ENCODE measurements at places on chromosomes 3 and 15.

DNA sequence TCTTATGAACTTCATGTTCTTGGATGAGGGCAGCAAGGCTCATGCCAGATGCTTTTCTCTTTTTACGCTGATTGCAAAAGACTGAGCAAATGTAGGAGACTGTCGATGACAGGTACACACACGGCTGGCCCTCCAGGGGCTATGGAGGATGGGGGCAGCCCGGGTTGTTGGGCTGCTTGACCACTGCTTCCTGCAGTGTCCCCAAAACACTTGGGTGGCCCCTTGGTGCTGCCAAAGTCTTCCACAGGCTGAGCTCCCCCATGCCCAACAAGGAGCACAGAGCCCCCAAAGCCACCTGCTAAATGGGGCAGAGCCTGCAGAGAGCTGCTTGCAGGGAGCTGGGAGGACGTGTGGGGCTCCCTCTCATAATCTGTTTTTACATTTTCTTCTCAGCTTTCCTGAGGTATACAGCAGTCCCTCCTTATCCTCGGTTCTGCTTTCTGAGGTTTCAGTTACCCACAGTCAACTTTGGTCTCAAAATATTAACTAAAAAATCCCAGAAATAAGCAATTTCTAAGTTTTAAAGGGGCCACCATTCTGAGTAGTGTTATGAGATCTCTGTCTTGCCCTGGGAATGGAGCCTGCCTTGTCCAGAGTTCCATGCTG, 7.3 kb downstream of the PRR23E start:
- no peak for DNase-seq

GRCh38 chr15:70355275-70355795, 257.6 kb upstream of the TLE3 start:
- DNase-seq, result no peak

DNA sequence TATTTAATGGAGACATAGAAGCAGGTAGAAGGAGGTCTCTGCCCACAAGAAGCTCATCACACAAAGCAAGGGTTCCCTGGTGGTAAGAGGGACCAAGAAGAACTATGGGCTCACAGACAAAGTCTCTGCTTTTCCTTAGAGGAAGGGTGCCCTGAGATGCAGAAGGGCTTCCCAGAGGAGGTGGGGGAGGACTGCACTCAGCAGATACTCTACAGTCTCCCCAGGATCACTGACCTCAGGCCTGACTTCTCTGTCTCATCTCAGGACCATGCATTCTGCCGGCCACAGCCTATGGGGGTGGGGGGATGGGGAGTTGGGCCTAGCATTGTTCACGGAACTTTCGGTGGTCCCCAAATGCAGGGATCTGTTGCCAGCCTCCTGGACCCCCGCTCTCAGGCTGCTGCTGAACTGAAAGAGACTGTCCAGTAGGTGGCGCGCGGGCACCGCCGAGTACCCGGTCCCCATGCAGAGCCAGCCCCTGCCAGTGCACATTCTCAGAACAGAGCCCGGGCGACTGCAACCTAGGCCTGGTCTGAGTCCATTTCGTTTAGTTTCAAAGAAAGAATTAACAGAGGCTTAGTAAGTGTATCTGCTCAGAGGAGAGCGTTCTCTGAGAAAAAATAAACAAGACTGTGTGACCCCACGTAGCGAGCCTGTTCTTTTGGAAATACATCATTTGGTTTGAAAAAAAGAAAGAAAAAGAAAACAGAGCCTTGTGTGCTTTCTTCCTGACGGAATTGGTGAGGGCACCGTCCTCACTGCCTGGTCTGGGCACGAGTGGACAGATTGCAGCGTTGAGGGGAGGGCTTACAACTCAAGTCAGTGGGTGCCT, 74.1 kb downstream of the LRTM1 start:
- peak; percentile 84 for DNase-seq

DNA sequence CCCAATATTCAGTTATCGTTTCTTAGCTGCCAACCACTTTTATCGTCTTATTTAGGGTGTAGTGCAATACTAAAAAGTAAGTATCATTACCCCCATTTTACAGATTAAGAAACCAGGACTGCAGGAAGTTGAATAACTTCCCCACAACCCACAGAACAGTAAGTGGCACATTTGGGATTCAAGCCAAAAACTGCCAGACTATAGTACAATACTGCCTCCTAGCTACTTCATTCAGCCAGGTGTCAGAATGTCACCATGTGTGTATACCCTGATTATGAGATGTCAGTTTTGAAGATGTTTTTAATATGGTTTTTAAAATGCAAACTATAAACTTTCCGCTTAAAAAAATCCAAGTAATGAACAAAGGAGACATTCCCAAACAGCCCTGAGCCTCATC, 74.2 kb upstream of the PROK2 start:
- DNase-seq, result peak; percentile 17

DNA sequence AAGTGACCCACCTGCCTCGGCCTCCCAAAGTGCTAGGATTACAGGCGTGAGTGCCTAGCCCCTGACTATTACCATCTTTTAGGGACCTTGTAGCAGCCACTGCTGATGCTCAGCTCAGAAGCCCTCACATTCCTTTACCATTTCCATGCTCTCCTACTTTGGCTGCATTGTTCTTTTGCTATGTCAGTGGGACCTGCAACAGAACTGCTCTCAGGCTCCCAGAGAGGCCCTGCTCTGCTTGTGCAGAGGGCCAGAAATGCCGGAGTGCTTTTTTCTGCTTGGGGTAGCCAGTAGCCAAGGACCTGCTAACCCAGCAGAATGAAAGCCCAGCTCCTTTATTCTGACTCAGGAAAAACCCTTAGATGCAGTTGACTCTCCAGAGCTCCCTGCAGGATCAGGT, 18.3 kb upstream of the PROK2 start:
- no peak for DNase-seq

DNA sequence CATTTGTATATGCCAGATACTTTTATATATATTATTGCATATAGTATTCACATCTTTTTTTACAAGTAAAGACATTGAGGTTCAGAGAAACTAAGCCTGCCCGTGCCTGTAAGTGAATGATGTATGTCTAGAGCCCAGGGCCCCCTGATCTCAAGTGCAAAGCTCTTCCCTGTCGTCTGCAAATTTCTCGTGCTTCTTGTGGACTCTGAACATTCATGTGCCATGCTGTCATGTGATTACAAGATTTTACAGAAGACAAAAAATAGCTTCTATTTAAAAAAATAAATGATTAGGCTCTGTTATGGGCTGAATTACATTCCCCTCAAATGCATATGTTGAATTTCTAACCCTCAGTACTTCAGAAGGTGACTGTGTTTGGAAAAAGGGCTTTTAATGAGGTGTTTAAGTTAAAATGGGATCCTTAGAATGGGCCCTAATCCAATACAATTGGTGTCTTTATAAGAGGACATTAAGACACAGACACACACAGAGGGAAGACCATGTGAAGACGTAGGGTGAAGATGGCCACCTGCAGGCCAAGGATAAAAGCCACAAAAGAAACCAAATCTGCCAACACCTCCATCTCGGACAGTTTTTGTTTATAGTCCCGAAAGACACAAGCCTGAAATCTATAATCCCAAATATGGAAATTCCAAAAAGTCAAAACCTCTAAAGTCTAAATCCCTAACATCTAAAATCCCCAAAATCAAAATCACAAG, 3.9 kb upstream of the MASP1 start:
- DNase-seq, result no peak

All from retina (tissue), 1 donor.